ENCODE measurements at places on chromosomes 1 and 21. TPM values are rescaled to one million over a fixed set of nuclear protein-coding genes. Genes with fewer than 3 reads are reported as not detected.
A peak's percentile ranks its signal among the peaks of the same experiment; 100 is the strongest.

GRCh38 chr1:5333291-5333690 lies 658.9 kb downstream of the NPHP4 start:
- no peak for DNase-seq

ID3 gene
- 15.1 TPM for total RNA-seq

PGLYRP4 gene
- not detected for total RNA-seq

C1orf210 gene
- not detected for total RNA-seq

DNA sequence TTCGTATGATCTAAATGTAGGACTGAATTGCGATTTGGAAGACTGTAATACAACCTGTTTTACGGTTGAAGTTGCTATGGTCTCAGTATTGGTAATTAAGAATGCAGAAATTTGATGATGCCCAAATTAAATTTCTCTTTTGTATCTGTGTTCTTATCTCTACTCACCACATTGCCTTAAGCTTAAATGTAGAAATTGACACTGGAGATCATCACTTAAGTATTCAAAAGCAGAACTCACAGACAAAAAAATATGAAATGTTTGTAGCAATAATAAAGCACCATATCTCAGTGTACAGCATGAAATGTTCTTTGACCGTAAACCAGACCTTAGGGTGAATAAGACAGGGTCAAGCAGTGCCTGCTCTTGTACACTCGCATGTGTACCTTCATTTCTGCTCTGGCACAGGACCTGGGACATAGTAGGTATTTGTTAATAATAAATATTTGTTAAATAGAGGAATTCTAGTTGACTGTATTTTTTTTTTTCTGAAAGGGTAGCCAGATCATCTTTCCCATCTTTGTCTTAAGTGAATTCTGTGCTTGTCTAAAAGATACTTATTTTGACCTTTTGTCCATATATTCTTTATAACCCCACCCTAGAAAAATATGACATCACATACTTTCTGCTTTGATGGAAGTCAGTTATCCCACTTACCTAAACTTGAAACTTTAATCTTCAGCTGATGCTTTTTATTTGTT lies 1.5 kb downstream of the CDC7 start:
- no peak for DNase-seq

DNA sequence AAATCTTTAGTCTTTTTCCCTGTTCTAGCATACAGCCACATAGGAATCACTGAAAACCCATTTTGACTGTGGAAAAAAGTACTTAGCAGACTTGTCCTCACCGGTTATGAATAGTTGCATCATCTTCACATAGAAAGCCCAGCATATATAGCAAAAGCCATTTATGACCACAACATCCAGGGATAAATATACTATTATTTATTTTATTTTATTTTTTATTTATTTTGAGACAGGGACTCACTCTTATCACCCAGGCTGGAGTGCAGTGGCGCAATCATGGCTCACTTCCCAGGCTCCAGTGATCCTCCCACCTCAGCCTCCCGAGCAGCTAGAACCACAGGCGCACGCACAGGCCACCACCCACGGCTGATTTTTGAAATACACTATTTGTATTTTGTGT lies 175.3 kb downstream of the GALNT2 start:
- no peak for DNase-seq

RUNX1 gene
- total RNA-seq, result 116 TPM

- DNase-seq, result no peak
These were observed 95.3 kb downstream of the PDE9A start for GRCh38 chr21:42748620-42749176.

DNA sequence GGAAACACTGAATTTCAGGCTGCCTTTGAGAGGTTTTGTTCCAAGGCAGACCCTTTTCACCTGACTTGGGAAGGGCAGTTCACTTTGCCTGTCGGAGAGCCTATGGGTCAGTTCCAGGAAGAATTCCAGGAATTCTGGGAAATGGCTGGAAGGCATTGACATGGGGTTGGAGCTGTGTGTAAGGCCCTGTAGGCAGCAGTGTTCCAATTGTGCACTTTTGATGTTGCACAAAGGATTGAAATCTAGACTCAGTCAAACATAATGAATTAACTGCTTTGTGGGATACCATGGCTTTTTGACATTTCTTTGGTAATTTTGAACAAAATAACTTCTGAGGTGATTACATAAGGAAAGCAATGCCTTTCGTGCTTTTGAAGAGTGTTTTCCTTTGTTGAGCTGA lies 184.6 kb downstream of the SDCCAG8 start:
- DNase-seq, result no peak

DNA sequence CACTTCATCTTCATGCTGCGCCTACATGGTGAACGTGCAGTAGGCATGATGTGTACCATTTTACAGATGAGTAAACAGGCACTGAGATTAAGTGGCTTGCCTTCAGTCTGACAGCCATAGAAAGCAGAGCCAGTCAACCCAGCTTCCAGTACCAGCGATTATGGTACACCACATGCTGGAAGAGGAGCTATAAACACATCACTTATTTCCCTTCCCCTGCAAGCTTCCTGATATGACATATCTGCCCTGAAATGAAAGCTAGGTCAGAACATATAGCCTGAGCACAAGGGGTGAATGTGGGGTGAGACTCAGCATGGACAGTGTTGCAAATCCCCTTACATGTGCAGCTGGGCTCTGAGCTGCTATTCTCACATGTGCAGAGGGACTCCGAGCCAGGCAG lies 33.8 kb upstream of the IL20 start:
- DNase-seq, result no peak

KRTAP12-2 gene
- total RNA-seq, result not detected

DNA sequence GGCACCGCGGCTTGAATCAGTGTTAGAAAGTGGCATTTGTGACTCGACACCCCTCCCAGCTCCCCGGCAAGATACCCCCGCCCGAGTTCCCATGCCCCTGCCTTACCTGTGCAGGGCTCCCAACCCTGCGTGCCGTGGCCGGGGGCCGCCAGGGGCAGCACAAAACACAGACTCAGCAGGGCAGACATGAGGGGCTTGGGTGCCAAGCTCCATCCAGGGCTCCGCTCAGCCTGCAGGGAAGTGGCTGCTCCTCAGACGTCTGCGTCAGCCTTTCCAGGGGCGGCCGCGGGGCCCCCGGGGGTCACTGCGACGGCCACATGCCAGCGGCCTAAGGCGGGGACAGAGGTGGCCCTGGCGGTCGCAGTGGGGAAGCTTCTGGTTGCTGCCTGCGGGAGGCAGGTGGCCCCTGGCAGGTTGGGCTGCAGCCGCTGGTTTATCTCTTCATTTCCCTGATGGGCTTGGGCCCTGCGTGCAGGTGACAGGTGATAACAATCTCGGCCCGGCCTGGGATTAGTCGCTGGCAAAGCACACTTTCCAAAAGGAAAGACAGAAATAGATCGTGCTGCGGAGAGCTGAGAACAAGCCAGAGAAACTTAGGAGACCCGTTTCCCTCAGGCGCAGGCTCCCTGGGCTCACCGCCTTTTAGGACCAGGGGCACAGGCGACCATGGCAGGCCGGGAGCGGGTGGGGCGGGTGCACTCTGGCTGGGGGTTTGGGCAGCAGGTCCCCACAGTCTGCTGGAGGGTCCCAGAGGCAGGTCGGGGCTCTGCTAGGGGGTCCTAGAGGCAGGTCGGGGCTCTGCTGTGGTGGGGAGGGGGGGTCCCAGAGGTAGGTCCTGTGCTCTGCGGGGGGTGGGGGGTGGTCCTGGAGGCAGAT lies at the start of gene TSPEAR:
TSPEAR (minus strand) TSS at position 246 of the 876 bp plus-strand sequence; CDS start at position 188, 58 bp downstream.
- no peak for DNase-seq

IFNLR1 gene
- 4.6 TPM for total RNA-seq

FAM3B gene
- total RNA-seq, result not detected

DNA sequence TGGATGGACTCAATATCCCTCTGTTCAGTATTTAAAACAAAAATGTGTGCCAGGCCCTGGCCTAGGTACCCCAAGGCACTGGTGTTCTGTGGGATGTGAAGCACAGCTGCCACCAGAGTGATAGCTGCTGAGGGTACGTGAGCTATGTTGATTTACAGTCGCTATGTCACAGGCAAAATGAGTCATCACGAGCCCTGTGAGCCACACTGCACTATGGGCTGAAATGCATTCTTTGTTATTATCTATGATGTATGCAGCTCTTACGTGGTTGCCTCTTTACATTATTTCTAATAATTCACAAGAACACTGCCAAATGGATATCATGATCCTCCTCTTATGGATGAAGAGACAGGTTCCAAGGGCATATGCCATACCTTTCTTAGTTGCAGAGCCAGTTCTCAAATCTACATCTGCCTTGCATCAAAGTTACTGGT lies 2.1 kb downstream of the TEX38 start:
- DNase-seq, result no peak

GRCh38 chr1:234107416-234108021 lies 203.0 kb downstream of the SLC35F3 start:
- no peak for DNase-seq

DNA sequence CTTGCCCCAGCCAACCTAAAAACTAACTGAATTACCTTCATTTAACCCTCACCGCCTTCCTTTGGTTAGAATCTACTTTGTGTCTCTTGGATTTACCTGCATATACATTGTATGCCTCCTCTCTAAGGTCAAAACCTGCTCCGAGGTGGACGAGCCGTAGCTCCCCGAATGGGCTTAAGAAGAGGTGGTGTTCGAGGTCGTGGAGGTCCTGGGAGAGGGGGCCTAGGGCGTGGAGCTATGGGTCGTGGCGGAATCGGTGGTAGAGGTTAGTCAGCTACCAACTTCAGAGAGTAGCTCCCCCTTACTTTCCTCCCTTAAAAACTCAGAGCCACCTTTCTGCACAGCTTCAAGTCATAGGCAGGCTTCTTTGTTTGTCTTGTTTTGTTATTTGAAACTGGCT lies 9.2 kb downstream of the CHTOP start:
- no peak for DNase-seq

GRCh38 chr1:149849947-149850360 lies 49.4 kb upstream of the BOLA1 start:
- no peak for DNase-seq

- DNase-seq, result no peak
These were observed 49.4 kb downstream of the SPATA46 start for GRCh38 chr1:162327144-162327787.

- DNase-seq, result no peak
These were observed 3.4 kb upstream of the MARCKSL1 start for GRCh38 chr1:32339363-32339978.

KIFAP3 gene
- total RNA-seq, result 9.1 TPM

RABIF gene
- 10.2 TPM for total RNA-seq

DNA sequence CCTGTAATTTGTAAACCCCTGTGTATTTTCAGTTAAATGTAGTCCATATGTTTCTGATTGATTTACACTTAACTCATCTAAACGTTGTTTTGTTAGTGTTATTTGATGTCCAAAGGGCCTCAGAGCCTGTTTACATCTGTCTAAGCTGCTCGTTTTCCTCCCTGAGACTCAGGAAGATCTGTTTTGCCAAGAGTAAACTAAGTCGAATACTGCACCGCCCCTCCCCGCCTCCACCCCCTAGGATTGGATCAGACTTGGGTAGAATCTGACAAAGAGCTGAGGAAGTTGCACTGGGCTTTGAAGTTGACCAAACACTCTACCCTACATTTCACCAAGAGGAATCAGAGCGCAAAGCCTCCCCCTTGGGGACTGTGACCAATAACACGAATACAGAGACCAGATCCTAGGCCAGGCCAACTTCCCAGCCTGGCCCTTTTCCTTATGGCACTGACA lies 206.9 kb upstream of the LMO4 start:
- no peak for DNase-seq

GRCh38 chr1:158087320-158087927 lies 93.3 kb upstream of the CD1D start:
- DNase-seq, result no peak

OLIG1 gene
- not detected for total RNA-seq

DNA sequence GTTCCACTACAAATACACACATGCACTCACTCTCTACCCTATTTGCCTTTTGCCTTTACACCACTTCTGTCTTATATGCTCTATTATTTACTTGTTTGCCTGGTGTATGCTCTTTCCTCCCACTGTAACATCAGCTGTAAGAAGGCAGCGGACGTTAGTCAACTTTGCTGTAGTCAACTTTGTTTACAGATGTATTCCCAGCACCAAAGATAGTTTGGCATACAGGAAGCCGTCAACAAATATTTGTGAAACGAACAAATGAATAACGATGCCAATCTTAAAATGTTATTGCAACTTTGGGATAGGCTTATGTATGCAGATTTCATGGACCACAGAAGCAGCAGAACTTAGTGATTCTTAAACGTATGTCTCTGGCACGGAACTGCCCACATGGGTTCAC lies 138.3 kb upstream of the GALNT2 start:
- DNase-seq, result no peak

- no peak for DNase-seq
These were observed 67.9 kb downstream of the PHACTR4 start for GRCh38 chr1:28437264-28437923.

DNA sequence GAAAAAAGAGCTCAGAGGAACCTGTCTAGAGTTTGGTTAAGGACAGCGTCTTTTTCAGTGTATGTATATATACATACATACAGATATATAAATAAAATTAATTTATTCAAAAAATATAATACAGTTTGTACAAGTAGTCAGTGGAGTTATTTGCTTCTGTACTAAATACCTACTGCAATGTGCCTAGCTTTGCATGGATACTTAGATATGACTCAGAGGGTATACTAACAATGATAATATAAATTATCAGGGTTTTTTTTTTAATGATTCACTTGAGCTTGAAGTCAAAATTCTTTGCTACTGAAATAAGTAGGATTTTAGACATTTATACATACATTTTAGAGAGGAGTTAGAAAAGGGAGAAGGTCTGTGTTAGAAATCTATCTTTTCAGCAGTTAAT lies 117.9 kb downstream of the PHTF1 start:
- DNase-seq, result no peak

DNA sequence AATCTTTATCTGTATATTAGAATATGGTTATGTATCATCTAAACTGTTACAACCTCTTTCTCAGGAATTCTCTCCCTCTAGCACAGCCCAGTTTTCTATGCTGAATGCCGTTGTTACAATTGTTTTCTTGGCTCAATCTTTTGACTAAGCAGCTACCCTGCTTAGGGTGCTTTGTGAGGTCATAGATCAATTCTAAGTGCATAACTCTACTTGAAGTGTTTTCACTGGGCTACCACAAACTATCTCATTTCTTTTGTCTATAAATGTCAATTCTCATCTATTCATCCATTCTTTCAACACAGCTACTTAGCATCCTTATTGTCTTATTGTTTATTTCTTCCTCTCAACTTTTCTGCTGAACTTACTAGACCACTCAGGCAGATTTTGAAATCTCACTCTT lies 77.1 kb downstream of the CEP350 start:
- no peak for DNase-seq

- DNase-seq, result peak; percentile 81
These were observed 2.9 kb downstream of the CASQ1 start for GRCh38 chr1:160193091-160193819.

CFAP141 gene
- total RNA-seq, result not detected

LCA5L gene
- total RNA-seq, result 0.16 TPM

GRCh38 chr1:7549277-7550161 lies 221.6 kb upstream of the VAMP3 start:
- DNase-seq, result no peak

DYNLT5 gene
- total RNA-seq, result not detected

GJA5 gene
- not detected for total RNA-seq

DNA sequence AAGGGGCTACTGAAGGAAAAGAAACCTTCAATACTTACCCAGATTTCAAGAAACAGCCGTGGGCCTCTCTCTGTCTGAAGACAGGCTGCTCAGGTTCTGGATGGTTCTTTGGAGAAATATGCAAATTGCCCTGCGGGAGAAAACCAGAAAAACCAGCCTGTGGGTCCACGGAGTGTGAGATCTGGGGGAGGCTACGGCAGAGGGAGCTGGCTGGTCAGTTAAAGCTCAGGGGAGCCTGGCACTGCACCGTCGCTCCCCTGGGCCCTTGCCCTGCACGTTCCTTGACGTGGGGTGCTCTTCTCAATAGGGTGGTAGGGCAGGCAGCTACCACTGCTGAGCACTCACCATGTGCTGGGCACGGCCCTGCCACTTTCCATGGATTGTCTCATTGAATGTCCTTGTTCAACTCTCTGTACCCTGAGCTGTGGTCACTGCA lies 12.7 kb downstream of the TMCO4 start:
- no peak for DNase-seq

Data from activated T-cell treated with anti-CD3 and anti-CD28 coated beads, Interleukin-2, amount 50 U/mL, for 4 hours (primary cell).